Effector memory CD8-positive, alpha-beta T cell (primary cell): ENCODE measurements at places on chromosomes 5 and 9.
A peak's percentile ranks its signal among the peaks of the same experiment; 100 is the strongest.

DNA sequence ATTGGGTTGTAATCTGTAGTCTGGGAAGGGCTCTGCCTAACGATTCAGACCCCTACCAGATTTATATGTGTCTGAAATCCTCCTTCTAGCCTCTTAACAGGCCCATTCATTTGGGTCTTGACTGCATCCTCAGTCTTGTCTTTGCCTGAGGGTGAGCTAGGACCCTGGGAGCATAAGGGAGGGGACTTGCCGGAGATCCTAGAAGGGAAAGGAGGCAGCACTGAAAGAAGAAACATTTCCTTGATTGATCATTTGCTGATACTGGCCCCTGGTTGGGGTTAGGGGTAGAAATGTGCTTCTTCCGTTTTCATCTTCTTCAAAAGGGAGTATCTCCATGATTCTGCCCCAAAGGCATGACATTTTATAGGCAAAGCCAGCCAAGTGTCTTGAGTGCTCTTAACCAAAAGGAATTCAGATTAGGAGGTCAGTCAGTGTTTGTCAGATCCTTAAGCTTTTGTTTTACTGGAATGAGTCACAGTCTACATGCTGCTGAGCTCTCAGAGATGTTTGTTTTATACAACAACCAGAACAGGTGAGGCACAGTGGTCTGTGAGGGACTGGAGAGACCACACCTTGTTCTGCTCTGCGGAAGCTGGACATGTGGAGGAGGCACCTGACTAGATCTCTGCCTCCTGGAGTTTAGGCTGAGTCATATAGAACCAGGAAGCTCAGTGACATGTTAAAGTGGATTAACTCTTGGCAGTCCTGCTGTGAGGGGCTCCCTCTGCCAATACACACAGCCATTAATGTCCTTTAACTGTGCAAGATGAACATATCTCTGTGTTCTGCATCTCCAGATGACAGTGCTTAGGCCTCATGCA is 37.7 kb downstream of the PCDHAC2 start:
- DNase-seq: no peak

- DNase-seq: no peak
These were observed 144.5 kb downstream of the SEC61B start for GRCh38 chr9:99366621-99367020.

- no peak for DNase-seq
These were observed 223.0 kb upstream of the DMRT1 start for GRCh38 chr9:618478-618877.

GRCh38 chr5:33308586-33308985 is 132.2 kb upstream of the TARS1 start:
- no peak for DNase-seq

GRCh38 chr9:37311938-37312708 is 110.4 kb upstream of the GRHPR start:
- DNase-seq: no peak

- no peak for DNase-seq
These were observed 94.0 kb downstream of the CACNA1B start for GRCh38 chr9:137971477-137972138.

DNA sequence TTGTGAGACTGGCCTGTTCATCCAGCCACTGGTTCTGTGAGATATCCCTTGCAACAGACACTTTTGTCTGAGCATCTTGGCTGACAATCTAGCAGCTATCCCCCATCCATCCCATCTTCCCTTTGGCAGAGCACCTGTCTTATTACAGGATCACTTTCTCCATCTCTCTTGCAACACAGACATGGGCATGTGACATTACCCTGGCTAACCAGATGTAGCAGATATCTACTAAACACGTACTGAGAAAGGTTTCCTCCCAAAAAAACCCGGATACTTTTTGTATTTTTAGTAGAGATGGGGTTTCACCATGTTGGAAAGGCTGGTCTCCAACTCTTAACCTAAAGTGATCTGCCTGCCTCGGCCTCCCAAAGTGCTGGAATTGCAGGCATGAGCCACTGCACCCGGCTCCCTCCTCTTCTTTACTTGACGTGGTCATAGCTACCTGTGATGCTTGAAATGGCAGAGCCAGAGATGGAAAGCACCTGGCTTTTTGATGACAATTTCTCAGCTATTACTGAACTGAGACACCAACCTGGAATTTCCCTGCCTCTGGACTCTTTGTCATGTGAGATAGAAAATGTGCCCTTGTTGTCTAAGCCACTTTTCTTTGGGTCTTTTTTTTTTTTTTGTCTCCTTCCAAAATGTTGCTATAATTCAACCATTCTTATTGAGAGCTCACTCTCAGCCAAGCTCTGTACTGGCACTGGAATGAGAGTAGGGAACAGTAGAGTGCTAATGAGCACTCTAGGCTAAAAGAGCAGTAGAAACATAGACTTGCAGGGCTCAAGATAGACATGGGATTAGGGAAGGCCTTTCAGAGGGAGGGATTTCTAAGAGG is 32.6 kb downstream of the FNBP1 start:
- peak; percentile 48 for DNase-seq

- DNase-seq: no peak
These were observed 588.6 kb upstream of the MEF2C start for GRCh38 chr5:89471541-89471940.

GRCh38 chr5:168339109-168339771 is 47.8 kb downstream of the WWC1 start:
- no peak for DNase-seq

DNA sequence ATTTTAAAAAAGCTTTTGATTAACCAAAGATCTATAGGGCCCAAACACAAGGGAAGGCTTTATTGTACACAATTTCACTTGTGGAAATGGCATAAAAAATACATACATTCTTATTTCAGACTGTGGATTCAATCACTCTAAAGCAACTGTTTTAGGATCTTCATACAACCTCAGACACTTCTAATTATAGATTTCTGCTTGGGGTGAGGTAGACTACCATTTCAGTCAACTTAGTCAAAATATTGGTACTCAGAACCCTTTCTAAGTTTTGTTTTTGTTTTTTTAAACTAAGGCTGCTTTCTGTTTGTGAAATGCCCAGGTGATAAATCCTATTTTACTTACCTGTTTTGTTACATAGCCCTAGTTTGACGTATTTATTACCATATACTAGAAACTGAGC is 284.5 kb upstream of the RASA1 start:
- DNase-seq: no peak

DNA sequence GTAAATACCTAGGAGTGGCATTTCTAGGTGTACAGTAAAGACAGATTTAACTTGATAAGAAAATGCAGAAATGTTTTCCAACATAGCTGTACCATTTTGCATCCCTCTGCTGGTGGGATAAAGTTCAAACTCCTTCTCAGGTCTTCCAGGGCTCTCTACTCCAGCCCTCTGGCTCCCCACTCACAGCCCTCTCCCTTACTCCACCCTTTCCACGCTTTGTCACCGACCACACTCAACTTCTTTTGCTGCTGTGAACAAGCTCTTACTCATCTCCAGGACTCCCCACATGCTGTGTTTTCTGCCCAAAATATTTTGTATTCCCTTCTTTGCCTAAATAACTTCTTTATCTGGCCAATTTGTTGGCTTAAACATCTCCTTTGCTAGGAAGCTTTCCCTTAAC is 90.6 kb upstream of the OSMR start:
- no peak for DNase-seq

DNA sequence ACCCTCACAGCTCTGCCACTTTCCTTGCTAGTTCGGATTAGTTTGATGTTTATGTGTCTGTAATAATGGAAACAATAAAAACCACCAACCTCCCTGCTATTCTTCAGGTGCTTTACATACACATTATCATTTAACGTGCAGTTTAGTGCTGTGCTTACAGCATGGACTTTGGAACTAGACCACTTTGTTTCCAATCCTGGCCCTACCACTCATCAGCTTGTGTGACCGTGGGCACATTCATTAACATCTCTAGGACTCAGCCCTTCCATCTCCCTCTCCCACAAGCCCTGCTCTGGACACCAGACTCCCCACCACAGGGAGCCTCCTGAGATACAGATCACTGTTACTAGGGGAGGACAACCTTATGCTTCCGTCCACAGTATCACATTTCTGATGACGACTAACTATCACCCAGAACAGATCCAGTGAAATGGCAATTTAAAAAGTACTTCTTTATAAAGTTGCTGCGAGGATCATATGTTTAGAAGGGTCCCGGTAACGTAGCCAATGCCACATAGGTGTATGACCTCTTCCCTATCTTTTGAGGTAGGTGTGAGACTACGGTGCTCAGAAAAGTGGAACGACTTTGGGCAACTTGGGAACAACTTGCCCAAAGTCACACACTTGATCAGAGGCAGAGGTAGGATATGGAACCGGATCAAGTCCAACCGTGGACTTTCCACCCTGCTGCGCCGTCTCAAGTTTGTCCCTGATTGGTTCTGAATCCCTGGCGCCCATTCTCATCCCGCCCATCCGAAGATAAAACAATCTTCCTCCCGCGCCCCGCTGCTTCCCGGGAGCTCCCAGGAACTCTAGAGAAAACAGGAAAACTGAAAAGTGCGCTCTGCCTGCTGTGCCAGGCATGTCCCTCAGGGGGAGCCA is 132.4 kb upstream of the NIPBL start:
- no peak for DNase-seq

DNA sequence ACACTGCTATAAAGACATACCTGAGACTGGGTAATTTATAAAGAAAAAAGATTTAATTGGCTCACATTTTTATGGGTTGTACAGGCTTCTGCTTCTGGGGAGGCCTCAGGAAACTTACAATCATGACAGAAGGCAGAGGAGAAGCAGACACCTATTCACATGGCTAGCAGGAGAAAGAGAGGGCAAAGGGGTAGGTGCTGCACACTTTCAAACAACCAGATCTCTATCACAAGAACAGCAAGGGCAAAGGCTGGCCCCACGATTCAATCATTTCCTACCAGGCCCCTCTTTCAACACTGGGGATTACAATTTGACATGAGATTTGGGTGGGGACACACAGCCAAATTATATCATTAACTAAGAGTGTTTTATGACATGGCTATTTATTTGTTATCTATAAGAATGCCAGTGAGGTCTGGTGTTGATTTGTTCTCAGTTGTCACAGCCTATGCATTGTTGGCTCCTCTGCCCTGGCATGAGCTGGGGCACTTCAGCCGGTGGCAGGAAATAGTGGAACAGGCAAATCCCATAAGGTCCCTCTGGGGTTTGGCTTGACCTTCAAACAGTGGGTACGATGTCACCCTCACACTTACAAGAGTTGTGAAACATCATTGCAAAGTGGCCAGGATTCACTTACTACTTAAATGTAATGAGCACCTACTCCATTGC is 44.1 kb downstream of the SPARC start:
- no peak for DNase-seq

- no peak for DNase-seq
These were observed 17.7 kb upstream of the ANXA1 start for GRCh38 chr9:73133921-73134407.

- DNase-seq: no peak
These were observed 54.7 kb upstream of the TTC39B start for GRCh38 chr9:15361737-15362136.

DNA sequence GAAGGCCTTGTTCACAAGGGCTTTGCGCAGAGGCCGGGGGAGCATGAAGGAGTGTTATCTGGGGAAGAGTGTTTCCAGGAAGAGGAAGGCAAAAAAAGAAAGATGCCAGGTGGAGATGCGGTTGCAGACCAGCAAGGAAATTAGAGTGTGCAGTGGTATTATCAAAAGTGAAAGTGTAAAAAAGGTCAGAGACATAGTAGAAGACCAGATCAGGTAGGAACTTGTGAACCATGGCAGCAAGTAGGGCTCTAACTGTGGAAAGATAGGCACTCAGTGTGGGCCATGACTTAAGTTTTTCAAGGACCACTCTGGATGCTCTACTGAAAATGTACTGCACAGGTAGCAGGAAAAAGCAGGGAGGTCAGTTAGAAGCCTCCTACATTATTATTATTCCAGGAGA is 90.1 kb upstream of the SPOCK1 start:
- no peak for DNase-seq

GRCh38 chr9:115385383-115386122 is 267.6 kb upstream of the TNC start:
- no peak for DNase-seq

GRCh38 chr9:99073985-99074901 is 30.7 kb upstream of the TGFBR1 start:
- no peak for DNase-seq

GRCh38 chr5:133845271-133845670 is 123.2 kb downstream of the C5orf15 start:
- no peak for DNase-seq

- DNase-seq: no peak
These were observed 50.1 kb downstream of the JAKMIP2 start for GRCh38 chr5:147732291-147732883.

- no peak for DNase-seq
These were observed 34.8 kb upstream of the IFNK start for GRCh38 chr9:27489087-27489876.

- no peak for DNase-seq
These were observed 33.1 kb upstream of the TLX3 start for GRCh38 chr5:171275841-171276544.

GRCh38 chr9:76101947-76102346 is 211.5 kb downstream of the PCSK5 start:
- DNase-seq: no peak

GRCh38 chr5:11683666-11684065 is 220.6 kb downstream of the CTNND2 start:
- no peak for DNase-seq

DNA sequence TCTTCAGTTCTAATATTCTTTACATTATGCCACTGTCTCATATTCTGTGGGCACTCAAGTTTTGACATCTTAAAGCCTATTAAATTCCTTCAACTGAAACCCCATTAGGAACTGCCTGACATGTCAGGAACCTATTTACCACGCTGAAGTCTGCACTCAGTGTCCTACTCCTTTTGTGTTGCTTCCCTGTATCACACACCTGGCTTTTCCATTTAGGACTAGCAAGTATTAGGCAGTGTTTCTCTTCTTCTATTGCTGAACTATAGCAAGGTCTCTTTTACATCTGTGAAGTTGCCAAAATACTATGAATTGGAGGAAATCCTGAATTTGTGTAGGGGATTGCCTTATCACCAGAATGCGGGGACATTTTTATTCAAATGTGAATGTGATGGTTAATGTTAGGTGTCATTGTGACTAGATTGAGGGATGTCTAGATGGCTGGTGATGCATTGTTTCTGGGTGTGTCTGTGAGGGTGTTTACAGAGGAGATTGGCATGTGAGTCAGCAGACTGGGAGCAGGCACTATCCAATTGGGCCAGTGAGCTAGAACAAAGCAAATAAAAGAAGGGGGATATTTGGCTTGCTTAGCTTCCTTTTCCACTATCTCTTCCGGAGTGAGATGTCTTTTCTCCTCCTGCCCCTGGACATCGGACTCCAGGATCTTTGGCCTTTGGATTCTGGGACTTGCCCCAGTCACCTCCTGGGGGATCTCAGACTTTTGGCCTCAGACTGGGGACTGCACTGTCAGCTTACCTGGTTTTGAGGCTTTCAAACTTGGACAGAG is 21.2 kb upstream of the VCAN start:
- DNase-seq: no peak

DNA sequence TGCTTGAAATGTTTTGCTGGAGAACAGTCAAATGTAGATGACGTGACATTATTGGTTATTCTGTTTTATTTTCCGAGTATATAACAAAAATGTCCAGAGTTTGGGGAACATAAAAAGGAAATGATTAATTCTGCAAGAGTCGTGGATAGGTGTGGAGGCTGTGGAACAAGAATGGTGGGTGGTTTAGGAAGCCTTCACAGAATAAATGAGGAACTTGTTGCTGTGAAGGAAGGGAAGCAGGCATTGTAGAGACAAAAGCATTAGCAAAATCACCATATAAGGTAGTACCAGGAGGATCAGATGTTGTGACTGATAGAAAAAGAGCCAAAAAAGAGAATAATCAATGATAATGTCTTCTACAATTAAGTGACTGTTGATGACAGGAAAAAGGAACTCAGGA is 66.2 kb upstream of the CNTLN start:
- no peak for DNase-seq
